ENCODE measurements at places on chromosomes 7 and 10.

DNA sequence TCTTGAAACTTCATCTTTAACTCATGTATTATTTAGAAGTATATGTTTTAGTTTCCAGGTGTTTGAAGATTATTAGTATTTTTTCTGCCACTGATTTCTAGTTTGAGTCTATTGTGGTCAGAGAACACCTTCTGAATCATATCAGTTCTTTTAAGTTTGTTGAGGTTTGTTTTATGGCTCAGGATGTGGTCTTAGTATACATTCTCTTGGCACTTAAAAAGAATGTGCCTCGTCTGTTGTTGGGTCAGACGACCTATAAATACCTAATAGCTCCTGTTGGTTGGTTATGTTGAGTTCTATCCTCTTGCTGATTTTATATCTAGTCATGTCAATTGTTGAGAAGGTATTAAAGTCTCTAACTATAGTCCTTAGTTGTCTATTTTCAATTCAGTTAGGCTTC, 15.9 kb downstream of the TDRD1 start:
- no peaks in the 10 kb centered on the region for H3K36me3 ChIP-seq
- no peaks in the 10 kb centered on the region for H3K27me3 ChIP-seq
- DNase-seq = no peak
- H3K27ac ChIP-seq = no peak overlapping the region
- H3K4me3 ChIP-seq = no peak overlapping the region
- H3K4me1 ChIP-seq = no peaks in the 10 kb centered on the region

DNA sequence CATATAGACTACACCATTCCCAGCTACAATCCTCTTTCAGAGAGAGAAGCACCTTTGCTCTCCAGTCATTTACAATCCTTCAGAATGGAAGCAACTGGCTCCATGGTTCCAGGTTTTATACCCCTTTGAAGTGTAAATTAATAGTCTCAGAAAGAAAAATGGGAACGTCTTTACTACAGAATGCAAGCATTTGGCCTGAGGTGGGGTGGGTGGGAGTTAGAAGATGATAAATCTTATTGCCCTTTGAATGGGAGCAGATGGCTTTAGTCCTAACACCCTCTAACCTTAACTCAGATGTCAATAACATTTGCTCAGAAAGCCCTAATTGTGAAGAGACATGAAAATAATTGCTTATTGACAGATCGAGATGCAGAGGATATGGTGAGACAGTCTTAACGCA, 84.2 kb upstream of the KCNMA1 start:
- H3K4me3 ChIP-seq = no peak overlapping the region
- DNase-seq = no peak
- H3K4me1 ChIP-seq = no peaks in the 10 kb centered on the region
- H3K36me3 ChIP-seq = no peaks in the 10 kb centered on the region

- peaks cover 10% of the 10 kb centered on the region for H3K4me1 ChIP-seq
- no peak overlapping the region for H3K4me3 ChIP-seq
- H3K27ac ChIP-seq = no peak overlapping the region
- H3K27me3 ChIP-seq = no peaks in the 10 kb centered on the region
Measured at GRCh38 chr10:99551158-99551557, 18.4 kb downstream of the NKX2-3 start.

- DNase-seq = no peak
- H3K4me3 ChIP-seq = no peak overlapping the region
- H3K36me3 ChIP-seq = no peaks in the 10 kb centered on the region
- no peaks in the 10 kb centered on the region for H3K4me1 ChIP-seq
- H3K27me3 ChIP-seq = no peaks in the 10 kb centered on the region
Measured at GRCh38 chr7:37193087-37193774, 255.4 kb downstream of the ELMO1 start.

- no peaks in the 10 kb centered on the region for H3K36me3 ChIP-seq
- H3K27ac ChIP-seq = no peak overlapping the region
- DNase-seq = no peak
Measured at GRCh38 chr7:112254156-112254555, 47.7 kb downstream of the ZNF277 start.

GRCh38 chr7:26553582-26553981, 261.9 kb downstream of the SNX10 start:
- H3K27ac ChIP-seq = no peak overlapping the region
- H3K4me3 ChIP-seq = no peak overlapping the region
- H3K4me1 ChIP-seq = no peaks in the 10 kb centered on the region
- DNase-seq = no peak
- H3K27me3 ChIP-seq = peaks cover 8% of the 10 kb centered on the region

- no peak overlapping the region for H3K4me3 ChIP-seq
- no peak for DNase-seq
- no peak overlapping the region for H3K27ac ChIP-seq
Measured at GRCh38 chr10:34862892-34863291, 47.8 kb upstream of the PARD3 start.

DNA sequence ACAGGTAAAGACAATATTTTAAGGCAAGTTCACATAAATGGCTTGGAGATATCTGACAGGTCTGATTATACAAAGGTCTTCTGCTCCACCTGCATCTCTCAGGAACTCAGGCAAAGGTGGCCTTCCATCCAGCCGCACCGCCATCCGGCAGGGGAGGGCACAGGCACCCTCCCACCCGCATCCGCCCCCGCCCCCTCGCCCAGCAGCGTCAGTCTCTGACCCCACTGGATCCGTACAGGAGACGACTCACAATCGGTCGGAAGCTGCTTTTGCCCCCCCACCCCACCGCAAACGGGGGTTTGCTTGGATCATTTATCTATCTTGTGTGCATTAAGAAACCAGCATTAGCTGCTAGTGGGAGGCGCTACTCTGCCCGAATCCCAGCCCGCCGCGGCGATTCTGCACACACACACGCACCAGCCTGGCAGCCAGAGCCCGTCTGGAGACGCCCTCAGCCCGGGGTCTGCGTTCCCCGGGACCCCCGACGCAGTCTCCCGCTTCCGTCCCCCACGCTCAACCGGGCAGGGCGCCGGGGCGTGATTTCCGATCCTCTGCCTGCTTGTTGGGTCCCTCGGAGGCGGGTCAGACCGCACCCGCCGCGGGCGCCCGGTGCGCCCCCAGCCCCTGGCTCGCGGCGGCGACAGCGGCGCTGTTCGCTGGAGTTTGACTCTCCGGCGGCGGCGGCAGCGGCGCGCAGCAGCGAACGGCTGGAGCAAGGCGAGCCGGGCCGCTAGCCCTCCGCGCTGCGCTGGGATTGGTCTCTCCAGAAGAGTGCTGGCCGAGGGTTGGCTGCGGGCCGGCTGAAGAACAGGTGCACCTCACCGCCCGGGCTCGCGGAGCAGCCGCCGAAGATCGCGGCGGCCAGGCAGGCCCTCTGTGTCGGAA, 820 bp upstream of the NRG3 start:
- H3K4me3 ChIP-seq = no peak overlapping the region
- peaks cover 4% of the 10 kb centered on the region for H3K27me3 ChIP-seq

GRCh38 chr7:46932306-46932675, 649.6 kb downstream of the TNS3 start:
- no peaks in the 10 kb centered on the region for H3K4me1 ChIP-seq
- no peaks in the 10 kb centered on the region for H3K36me3 ChIP-seq
- H3K27ac ChIP-seq = no peak overlapping the region
- H3K4me3 ChIP-seq = no peak overlapping the region

GRCh38 chr7:31741852-31742251, 54.8 kb downstream of the PPP1R17 start:
- no peaks in the 10 kb centered on the region for H3K27me3 ChIP-seq
- H3K4me1 ChIP-seq = no peaks in the 10 kb centered on the region
- H3K4me3 ChIP-seq = no peak overlapping the region
- H3K27ac ChIP-seq = no peak overlapping the region

GRCh38 chr10:86603256-86603655, 51.1 kb upstream of the OPN4 start:
- no peaks in the 10 kb centered on the region for H3K27me3 ChIP-seq
- no peak overlapping the region for H3K27ac ChIP-seq
- DNase-seq = no peak
- H3K4me1 ChIP-seq = no peaks in the 10 kb centered on the region

DNA sequence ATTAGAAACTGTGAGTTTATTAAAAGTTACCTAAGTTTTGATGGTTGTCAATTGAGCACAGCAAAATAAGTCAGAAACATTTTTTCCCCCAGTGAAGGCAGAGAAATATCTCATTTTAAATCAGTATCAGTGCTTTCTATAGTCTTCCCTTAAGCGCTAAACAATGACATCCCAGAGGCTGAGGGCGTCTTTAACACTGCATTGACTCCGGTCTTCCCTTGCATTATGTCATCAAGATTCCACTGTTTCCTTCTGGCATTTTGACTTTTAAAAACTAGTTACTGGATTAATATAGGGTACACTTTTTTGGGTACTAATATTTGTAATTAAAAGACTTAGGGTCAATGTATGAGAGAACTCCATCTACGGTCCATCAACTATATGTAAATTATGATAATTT, 3.9 kb downstream of the GLUD1 start:
- H3K36me3 ChIP-seq = no peaks in the 10 kb centered on the region
- H3K4me3 ChIP-seq = 0 out of 2 replicates have a peak overlapping the region, but pooled peaks have one; percentile 13
- H3K27me3 ChIP-seq = no peaks in the 10 kb centered on the region

- peak overlapping the region; percentile 95 for H3K27ac ChIP-seq
- H3K36me3 ChIP-seq = peaks cover 13% of the 10 kb centered on the region
- H3K4me3 ChIP-seq = peak overlapping the region; percentile 4
- DNase-seq = peak; percentile 69
- no peaks in the 10 kb centered on the region for H3K27me3 ChIP-seq
Measured at GRCh38 chr7:137985253-137985896, 16.5 kb downstream of the CREB3L2 start.

DNA sequence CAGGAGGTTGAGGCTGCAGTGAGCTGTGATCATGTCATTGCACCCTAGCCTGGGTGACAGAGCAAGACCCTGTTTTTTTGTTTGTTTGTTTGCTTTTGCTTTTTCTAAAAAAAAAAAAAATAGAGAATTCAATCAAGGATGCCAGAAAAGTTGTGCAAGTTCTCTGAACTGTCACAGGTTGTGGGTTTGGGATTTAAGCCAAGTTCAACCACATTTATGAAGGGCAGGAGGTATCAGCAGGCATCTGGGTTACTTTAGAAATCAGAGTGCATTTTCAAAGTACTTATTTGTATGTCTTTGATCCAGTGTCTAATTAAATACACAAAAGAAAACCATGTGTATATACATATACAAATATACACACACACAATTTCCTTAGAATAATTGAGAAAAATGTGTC, 151.2 kb upstream of the MINDY3 start:
- no peaks in the 10 kb centered on the region for H3K4me1 ChIP-seq
- no peaks in the 10 kb centered on the region for H3K36me3 ChIP-seq
- no peak overlapping the region for H3K27ac ChIP-seq
- no peak overlapping the region for H3K4me3 ChIP-seq

- DNase-seq = no peak
- no peaks in the 10 kb centered on the region for H3K27me3 ChIP-seq
- H3K4me1 ChIP-seq = peaks cover 5% of the 10 kb centered on the region
- peaks cover 2% of the 10 kb centered on the region for H3K36me3 ChIP-seq
Measured at GRCh38 chr7:123709525-123709924, 39.3 kb downstream of the WASL start.

GRCh38 chr10:121312587-121312986, 285.7 kb downstream of the FGFR2 start:
- H3K27ac ChIP-seq = no peak overlapping the region
- DNase-seq = no peak
- H3K36me3 ChIP-seq = no peaks in the 10 kb centered on the region

- no peak for DNase-seq
- H3K4me1 ChIP-seq = peaks cover 49% of the 10 kb centered on the region
- peak overlapping the region; percentile 95 for H3K4me3 ChIP-seq
- peak overlapping the region; percentile 91 for H3K27ac ChIP-seq
- H3K36me3 ChIP-seq = peaks cover 19% of the 10 kb centered on the region
Measured at GRCh38 chr10:110503528-110504110, 5.9 kb downstream of the DUSP5 start.

GRCh38 chr10:86632009-86632800, 22.1 kb upstream of the OPN4 start:
- no peaks in the 10 kb centered on the region for H3K4me1 ChIP-seq
- H3K36me3 ChIP-seq = no peaks in the 10 kb centered on the region
- H3K27ac ChIP-seq = no peak overlapping the region
- DNase-seq = no peak
- H3K4me3 ChIP-seq = no peak overlapping the region

GRCh38 chr7:117582219-117582704, 102.4 kb downstream of the CFTR start:
- no peaks in the 10 kb centered on the region for H3K4me1 ChIP-seq
- no peak overlapping the region for H3K4me3 ChIP-seq
- no peaks in the 10 kb centered on the region for H3K27me3 ChIP-seq
- no peaks in the 10 kb centered on the region for H3K36me3 ChIP-seq
- H3K27ac ChIP-seq = no peak overlapping the region

DNA sequence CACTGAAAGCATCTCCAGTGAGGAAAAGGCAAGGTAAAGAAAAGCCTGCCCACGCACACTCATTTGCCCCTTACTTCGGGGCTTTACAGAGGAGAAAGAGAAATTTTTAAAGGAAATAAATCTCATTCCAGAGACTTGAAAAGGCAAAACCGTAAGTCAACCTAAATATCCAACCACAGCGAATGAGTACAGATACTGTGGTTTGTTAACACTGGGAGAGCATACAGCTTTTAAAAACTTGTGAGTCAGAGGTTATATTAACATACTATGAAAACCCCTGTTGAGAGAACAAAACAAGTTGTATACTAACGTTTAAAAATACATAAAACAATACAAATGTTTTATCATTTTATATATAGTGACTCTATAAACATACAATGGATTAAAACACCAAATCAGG, 28.6 kb upstream of the ST7 start:
- H3K36me3 ChIP-seq = no peaks in the 10 kb centered on the region
- no peaks in the 10 kb centered on the region for H3K4me1 ChIP-seq
- no peaks in the 10 kb centered on the region for H3K27me3 ChIP-seq
- no peak for DNase-seq
- no peak overlapping the region for H3K4me3 ChIP-seq
